Naive B cell (primary cell): ENCODE measurements at places on chromosomes 11 and 22. TPM values are rescaled to one million over a fixed set of nuclear protein-coding genes. Genes with fewer than 3 reads are reported as not detected.

- H3K4me1 ChIP-seq = peaks cover 48% of the 10 kb centered on the region
- peak overlapping the region; percentile 79 for H3K4me3 ChIP-seq
- peak overlapping the region; percentile 91 for H3K27ac ChIP-seq
- peak; percentile 14 for DNase-seq
- H3K27me3 ChIP-seq = no peaks in the 10 kb centered on the region
- no peaks in the 10 kb centered on the region for H3K36me3 ChIP-seq
These were observed 250.7 kb downstream of the LUZP2 start for GRCh38 chr11:24747275-24748251.

The KRTAP5-7 gene
- polyA plus RNA-seq = not detected

GRCh38 chr22:28442711-28443525 lies 236.7 kb downstream of the TTC28 start:
- peak overlapping the region; percentile 77 for H3K4me3 ChIP-seq
- H3K36me3 ChIP-seq = no peaks in the 10 kb centered on the region
- H3K4me1 ChIP-seq = peaks cover 21% of the 10 kb centered on the region
- DNase-seq = no peak

The CASP1 gene
- 68.0 TPM for polyA plus RNA-seq

DNA sequence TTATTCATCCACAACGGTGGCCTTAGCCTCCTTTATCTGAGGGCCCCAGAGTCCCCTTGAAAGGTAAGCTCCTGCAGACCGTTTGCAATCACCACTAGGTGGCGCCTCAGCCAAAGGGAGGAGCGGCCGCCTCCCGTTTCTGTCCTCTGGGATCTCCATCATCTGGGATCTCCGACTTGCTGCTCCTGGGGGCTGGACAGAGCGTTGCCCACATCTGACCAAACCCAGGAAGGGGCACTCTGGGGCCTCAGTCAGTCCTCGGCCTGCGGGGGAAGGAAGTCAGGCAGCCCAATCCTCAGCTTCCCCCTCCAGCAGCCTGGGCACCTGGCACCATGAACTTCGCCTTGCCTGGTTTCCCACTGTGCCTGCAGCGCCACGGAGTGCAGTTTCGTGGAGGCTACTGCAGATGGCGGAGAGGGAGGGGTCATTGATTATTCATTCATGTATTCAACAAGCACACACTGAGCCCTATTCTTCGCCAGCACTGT lies 23.5 kb downstream of the TP53I11 start:
- DNase-seq = peak; percentile 39
- H3K27me3 ChIP-seq = no peaks in the 10 kb centered on the region
- peaks cover 10% of the 10 kb centered on the region for H3K36me3 ChIP-seq
- H3K27ac ChIP-seq = no peak overlapping the region
- H3K4me1 ChIP-seq = peaks cover 8% of the 10 kb centered on the region
